ENCODE measurements at places on chromosomes 7 and 10. TPM values are rescaled to one million over a fixed set of nuclear protein-coding genes. Genes with fewer than 3 reads are reported as not detected.

- DNase-seq, result no peak
These were observed 61.8 kb upstream of the IL6 start for GRCh38 chr7:22664988-22665798.

DNA sequence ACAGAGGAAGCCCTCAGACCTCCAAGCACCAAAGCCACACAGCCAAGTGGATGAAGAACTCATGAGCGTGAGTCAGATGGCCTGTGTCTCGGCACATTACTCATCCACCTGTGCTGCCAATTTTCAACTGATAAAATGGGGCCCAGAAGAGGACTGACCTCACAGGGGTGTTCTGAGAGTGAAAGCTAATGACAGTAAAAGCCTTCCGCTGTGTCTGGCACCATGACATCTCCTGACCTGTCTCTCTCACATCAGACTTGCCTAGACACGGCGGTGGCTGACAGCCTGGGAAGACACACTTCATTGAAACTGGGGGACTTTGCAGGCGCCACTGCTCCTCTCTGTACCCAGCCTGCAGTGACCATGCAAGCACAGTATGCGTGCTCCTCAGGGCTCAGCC, 8.3 kb upstream of the SLC18A3 start:
- no peak for DNase-seq

Gene DRGX
- not detected for total RNA-seq

Gene IL6
- total RNA-seq, result 20.5 TPM

Gene FEZF1
- total RNA-seq, result 2.1 TPM

Gene TMEM139
- not detected for total RNA-seq
